ENCODE measurements at places on chromosomes 7 and 10.

- DNase-seq, result no peak
Observed at GRCh38 chr10:116080553-116080952, 192.5 kb downstream of the GFRA1 start.

DNA sequence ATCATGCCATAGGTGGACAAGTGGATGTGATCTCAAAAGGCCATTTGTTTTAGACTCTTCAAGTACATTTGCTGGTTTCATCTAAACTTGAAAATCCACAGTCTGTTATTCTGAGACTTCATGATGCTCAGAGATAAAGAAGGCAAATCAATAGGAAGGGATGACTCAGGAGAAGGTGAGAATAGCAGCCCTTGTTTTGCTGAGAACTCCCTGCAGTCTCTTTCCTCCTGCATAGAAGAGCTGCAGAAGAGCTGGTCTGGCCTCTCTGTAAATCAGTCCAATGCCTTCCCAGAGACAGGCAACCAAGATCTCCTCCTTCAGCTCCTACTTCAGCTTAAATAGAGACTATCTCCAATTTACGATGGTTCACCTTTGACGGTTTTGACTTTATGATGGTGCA is 4.0 kb upstream of the BAIAP2L1 start:
- DNase-seq, result no peak

DNA sequence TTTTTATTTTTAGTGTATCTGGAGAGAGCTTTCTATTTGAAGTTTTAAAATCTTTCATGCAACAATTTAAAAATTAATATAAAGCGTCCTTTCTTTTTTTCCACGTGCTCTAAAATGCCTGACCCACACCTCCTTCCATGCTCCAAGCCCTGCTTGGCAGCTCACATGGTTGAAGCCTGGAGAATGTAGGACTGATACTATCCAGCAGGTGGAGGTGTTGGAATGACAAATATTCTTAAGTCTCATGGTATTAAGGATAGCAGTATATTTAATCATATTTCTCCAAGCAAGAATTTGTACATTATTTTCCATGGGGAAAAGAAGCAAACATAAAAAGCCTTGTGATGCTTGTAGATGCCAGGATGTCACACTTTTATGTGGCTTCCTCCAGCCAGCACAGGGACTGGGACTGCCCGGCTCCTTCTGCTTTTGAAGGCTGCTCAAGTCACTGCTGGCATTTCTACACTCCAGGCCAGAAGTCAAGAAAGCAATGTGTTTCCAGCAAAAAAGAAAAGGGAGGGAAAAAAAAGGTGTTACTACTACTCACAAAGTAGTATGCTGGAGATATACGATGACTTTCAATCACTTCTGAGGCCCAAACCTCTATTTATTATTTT is 49.7 kb downstream of the BZW2 start:
- no peak for DNase-seq

DNA sequence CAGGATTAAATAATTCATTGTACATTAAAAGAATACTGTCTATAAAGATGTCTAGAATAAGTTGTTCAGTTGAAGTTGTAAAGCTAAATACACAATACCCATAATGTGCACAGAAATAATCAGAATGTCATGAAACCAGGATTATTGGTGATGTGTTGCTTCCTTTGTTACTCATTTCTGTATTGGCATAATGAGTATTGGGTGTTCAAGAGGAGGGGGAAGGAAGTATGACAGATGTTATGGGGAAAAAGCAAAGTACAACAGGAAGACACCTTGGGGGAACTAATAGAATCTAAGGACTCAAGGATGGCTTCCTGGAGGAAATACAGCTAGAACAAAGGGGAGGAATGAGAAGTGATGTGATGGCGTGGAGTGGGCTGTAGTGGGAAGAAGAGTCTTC is 15.0 kb downstream of the ANKRD1 start:
- DNase-seq, result no peak

- peak; percentile 81 for DNase-seq
Observed at GRCh38 chr10:62637249-62638061, 167.1 kb upstream of the ADO start.

DNA sequence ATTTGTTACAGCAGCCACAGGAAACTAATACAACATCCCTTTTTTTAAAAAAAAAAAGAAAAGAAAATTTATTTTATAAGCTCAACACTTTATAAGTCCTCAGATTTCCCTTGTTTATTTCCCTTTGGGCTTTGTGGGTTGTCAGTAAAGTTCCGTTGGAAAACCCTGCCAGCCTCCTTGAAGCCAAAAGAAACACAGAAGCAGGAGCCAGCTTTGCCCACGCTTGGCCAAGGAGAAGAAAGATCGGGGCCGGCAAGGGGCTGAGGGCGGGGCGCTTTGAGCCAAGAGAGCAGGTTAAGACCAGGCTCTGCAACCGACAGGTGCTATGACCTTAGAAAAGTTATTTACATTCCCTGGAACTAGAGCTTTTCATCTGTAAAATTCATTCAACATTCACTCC is 72.7 kb downstream of the RGS10 start:
- DNase-seq, result no peak

GRCh38 chr7:107678110-107678753 is 17.6 kb downstream of the SLC26A4 start:
- no peak for DNase-seq

DNA sequence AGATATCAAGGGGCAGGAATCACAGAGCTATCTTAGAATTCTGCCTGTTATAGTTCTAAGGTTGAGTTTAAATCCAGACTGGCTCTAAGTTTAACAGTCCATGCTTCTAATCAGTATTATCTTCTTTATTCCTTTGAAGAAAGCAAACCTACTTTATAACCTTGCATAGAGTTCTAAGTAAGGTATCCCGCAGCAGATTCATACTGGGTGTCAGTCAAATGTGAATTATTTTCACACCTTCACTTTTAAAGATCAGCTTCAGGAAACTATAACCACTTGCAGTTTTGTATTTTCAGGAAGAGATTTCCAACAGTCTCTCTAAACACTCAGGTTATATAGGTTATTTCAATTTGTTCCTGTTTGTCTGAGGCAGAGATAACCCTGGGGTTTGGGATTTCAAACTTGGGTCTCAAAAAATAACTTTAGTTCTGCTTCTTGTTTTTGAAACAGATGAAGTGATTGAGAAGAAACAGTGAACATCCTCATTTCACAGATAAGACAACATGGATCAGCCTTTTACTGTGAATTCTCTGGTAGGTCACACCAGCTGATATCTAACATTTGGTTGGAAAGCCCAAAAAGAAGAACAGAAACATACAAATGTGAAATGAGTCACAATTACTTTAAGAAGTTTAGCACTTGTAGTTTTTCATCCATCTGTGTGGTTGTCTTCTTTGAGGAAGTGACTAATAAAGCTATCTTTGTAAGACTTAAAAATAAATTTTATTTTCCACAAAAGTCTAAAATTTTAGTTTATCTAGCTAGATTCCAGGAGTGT is 21.4 kb downstream of the STAMBPL1 start:
- peak; percentile 94 for DNase-seq

DNA sequence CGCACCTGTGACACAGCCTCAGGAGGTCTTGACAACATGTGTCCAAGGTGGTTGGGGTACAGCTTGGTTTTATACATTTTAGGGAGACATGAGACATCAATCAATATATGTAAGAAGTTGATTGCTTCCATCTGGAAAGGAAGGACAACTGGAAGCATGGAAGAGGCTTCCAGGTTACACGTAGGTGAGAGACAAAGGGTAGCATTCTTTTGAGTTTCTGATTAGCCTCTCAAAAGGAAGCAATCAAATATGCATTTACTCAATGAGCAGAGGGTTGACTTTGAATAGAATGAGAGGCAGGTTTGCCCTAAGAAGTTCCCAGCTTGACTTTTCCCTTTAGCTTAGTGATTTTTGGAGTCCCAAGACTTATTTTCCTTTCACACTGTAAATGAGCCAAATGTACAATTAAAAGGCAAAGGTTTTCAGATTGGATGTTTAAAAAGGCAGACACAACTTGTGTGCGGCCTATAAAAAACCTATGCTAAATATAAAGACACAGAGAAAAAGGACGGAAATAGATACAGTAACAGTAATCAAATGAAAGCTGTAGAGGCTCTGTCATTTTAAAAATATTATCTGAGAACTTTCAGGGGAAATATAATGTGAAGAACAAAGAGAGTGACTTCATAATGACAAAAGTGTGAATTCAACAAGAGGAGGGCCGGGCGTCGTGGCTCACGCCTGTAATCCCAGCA is 65.7 kb upstream of the LANCL2 start:
- DNase-seq, result no peak

GRCh38 chr7:67391168-67391567 is 394.5 kb downstream of the TYW1 start:
- DNase-seq, result no peak

- no peak for DNase-seq
Observed at GRCh38 chr10:127496035-127496434, 53.1 kb upstream of the NPS start.

DNA sequence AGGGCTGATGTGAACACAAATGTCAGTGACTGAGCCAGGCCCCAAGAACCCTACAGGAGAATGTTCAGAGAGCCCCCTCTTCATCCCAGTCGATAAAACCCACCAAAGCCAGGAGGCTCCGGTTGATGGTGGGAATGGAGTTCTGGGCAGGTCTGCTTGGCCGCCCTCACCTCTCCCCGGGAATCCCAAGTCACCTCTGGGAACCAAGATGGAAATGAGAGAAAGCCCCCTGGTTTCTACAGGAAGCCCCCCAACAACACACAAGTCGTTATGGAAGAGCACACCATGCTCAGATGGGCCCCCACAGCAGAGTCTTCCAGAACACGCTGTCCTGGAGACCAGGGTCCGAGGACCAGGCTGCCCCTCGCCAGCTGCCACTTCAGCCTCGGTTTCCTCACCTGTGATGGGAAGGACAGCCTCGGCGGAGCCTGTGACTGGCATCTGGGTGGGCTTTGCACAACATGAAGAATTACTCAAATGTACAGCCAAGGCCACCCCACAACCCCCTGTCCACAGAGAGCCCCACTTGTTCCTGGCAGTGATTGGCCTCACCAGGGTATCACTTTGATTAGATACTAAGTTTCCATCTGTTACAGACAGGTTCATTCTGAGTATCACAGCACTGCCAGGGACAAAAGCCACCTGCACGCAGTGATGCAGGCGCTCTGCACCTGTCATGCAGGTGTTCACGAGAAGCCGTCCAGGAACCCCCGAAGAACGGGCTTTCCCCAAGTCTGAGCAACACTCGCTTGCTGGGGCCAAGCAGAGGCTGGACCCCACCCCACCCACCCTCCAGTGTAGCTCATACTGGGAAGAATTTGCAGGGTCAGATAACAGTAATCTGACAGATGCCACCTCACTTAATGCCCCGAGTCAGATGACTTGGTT is 57.6 kb downstream of the MKI67 start:
- DNase-seq, result no peak

GRCh38 chr10:115860182-115861107 is 412.6 kb downstream of the GFRA1 start:
- no peak for DNase-seq

- DNase-seq, result no peak
Observed at GRCh38 chr7:96534221-96534620, 175.4 kb downstream of the SEM1 start.

- DNase-seq, result no peak
Observed at GRCh38 chr10:73210395-73211105, 36.5 kb downstream of the DNAJC9 start.

DNA sequence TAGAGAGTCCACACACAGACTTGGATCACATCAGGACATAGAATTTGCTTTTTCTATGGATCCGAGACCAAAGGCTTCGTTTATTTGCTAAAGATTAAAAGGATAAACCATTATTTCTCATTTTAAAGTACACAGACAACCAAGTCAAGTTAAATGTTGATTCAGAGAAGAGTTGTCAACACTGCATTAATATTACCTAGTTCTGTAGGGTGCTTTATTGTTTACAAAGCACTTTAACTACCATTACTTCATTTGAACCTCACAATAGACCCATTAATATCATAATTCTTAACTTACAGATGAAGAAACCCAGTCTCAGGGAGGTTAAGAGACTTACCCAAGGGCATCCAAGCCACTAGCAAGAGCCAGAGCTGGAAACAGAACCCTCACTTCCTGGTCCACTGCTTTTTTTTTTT is 43.2 kb upstream of the GSAP start:
- DNase-seq, result no peak

Data from GM12878 (cell line).